ENCODE measurements at places on chromosomes 1 and 21. TPM values are rescaled to one million over a fixed set of nuclear protein-coding genes. Genes with fewer than 3 reads are reported as not detected.

DNA sequence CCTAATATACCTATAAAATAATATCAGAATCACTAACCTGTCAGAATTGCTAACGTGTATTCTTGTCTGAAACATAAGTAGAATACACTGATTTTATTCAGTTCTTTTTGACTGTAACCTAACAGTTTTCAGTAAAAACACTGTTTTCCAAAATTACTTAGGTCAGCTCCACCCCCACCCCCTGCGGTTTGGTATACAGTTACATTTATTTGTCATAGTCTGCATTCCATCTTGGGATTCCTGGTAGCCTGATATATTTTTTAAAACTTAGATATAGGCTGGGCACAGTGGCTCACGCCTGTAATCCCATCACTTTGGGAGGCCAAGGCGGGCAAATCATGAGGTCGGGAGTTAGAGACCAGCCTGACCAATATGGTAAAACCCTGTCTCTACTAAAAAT, 19.8 kb upstream of the ABCD3 start:
- no peak for DNase-seq

- DNase-seq: no peak
Observed at GRCh38 chr1:107061886-107062285, 5.4 kb downstream of the PRMT6 start.

- DNase-seq: peak; percentile 86
Observed at GRCh38 chr1:230123280-230124185, 56.5 kb downstream of the GALNT2 start.

Gene RGS8
- total RNA-seq: not detected

Measured in activated CD8-positive, alpha-beta memory T cell treated with anti-CD3 and anti-CD28 coated beads, Interleukin-2, amount 10 ng/mL, durations not matched to agents 7 days and 5 days (primary cell).